ENCODE measurements at places on chromosomes 2 and 18. TPM values are rescaled to one million over a fixed set of nuclear protein-coding genes. Genes with fewer than 3 reads are reported as not detected.

Gene C2orf15
- total RNA-seq = 2.2 TPM

Gene ITGAV
- 194 TPM for total RNA-seq

Gene TDRD15
- total RNA-seq = 0.11 TPM

Gene KCNG2
- 0.34 TPM for total RNA-seq

Gene SLC11A1
- total RNA-seq = 30.0 TPM

- no peaks in the 10 kb centered on the region for H3K36me3 ChIP-seq
- H3K4me1 ChIP-seq = no peaks in the 10 kb centered on the region
- no peak overlapping the region for H3K4me3 ChIP-seq
- no peaks in the 10 kb centered on the region for H3K27me3 ChIP-seq
- DNase-seq = no peak
These were observed 70.6 kb downstream of the GDF7 start for GRCh38 chr2:20737505-20737904.

DNA sequence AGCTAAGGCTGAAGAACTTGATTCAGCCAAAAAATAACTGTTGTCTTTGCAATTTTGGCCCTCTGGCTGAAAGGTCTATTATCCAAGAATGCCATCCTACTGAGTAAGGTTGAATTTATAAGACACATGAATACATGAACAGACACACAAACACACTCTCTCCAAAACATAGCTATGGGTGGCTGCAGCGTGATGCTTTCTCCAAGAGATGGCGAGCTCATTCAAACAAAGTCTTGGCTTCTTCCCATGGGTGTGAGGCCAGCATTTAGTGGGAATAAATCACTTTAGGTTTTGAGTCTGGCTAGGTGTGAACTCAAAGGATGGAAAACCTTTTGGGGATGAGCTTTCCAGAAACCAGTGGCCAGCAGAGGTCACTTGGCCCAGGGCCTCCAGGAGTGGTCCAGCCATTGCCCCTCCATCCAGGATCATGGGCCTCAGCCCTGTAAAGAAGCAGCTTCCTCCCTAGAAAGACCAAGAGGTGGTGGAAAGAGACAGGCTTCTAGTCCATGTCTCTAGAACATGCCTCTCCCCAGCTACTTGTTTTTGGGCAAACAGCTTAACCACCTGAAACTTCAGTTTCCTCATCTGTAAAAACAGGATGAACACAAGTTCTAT lies 11.0 kb upstream of the OSR1 start:
- H3K27ac ChIP-seq = no peak overlapping the region
- H3K27me3 ChIP-seq = no peaks in the 10 kb centered on the region
- no peak overlapping the region for H3K4me3 ChIP-seq
- no peaks in the 10 kb centered on the region for H3K36me3 ChIP-seq
- no peaks in the 10 kb centered on the region for H3K4me1 ChIP-seq

DNA sequence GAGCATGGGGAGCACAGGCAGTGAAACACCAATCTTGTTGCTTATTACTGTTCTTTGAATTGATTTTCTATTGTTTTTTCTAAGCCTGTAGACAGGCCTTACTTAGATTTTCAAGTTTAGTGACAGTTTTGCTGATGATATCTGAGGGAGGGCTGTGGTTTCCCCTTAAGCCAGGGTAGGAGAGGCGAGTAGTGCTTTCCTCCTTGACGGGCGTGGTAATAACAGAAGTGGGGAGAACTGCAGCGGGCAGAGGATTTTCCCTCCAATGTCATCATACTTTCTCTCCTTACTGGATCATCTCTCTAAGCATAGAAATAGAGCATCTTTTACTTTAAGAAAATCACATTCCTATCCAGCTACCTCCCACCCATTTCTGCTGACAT lies 314.4 kb downstream of the ALK start:
- H3K27me3 ChIP-seq = no peaks in the 10 kb centered on the region
- no peaks in the 10 kb centered on the region for H3K36me3 ChIP-seq
- no peak for DNase-seq
- H3K4me3 ChIP-seq = no peak overlapping the region

DNA sequence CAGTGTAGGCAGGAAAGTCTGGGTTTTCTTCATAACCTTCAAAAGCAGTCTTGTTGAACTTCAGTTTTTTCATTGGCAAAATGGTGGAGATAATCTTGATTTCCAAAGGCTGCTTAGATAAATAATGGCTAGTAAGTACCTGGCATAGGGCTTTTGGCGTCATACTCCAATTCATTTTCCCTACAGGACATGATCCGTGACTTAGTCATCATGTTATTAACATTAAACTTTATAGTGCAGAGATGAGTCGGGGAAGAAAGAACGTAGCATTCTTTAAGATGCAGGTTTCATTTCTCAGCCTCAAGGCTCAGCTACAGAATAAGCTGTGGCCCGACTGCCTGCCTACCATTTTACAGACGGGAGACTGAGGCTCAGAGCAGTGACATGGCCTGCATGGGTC lies 64.0 kb downstream of the RALBP1 start:
- peaks cover 14% of the 10 kb centered on the region for H3K36me3 ChIP-seq
- no peaks in the 10 kb centered on the region for H3K27me3 ChIP-seq
- H3K4me3 ChIP-seq = no peak overlapping the region
- H3K4me1 ChIP-seq = no peaks in the 10 kb centered on the region
- no peak overlapping the region for H3K27ac ChIP-seq

DNA sequence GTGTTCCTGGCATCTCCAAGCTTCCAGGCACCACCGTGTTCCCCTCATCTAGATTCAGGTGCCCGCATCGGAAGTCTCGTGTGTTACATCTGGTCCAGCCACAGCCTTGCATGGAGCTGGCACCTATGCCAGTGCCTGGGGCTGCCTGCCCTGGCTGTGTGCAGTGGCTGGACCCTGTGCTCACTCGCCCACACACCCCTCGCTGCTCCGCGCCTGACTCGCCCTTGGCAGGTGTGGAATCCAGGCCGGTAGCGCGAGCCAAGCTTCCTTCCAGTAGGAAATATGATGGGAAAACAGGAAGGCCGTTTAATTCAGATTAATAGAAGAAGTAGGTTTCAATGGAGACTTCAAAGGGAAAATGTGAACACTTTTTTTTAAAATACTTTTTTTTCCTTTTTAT lies 78.0 kb downstream of the PTPN4 start:
- no peak for DNase-seq
- H3K4me3 ChIP-seq = no peak overlapping the region
- H3K36me3 ChIP-seq = no peaks in the 10 kb centered on the region
- H3K27me3 ChIP-seq = no peaks in the 10 kb centered on the region

DNA sequence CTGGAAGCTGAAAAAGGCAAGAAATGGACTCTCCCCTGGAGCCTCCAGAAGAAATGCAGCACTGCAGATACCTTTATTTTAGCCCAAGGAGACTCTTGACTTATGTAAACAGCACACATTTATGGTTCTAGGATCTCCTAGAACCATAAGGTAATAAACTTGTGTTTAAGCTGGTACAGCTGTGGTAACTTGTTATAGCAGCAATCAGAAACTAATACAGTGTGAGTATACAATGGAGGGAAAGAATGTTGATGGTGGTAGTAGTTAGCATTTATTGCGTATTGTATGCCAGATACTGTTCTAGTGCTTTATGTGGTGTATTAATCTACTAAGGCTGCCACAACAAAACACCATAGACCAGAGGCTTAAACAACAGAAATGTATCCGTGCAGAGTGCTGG lies 40.6 kb downstream of the FOSL2 start:
- DNase-seq = no peak
- peaks cover 5% of the 10 kb centered on the region for H3K4me1 ChIP-seq
- no peak overlapping the region for H3K27ac ChIP-seq
- H3K27me3 ChIP-seq = no peaks in the 10 kb centered on the region
- no peak overlapping the region for H3K4me3 ChIP-seq

DNA sequence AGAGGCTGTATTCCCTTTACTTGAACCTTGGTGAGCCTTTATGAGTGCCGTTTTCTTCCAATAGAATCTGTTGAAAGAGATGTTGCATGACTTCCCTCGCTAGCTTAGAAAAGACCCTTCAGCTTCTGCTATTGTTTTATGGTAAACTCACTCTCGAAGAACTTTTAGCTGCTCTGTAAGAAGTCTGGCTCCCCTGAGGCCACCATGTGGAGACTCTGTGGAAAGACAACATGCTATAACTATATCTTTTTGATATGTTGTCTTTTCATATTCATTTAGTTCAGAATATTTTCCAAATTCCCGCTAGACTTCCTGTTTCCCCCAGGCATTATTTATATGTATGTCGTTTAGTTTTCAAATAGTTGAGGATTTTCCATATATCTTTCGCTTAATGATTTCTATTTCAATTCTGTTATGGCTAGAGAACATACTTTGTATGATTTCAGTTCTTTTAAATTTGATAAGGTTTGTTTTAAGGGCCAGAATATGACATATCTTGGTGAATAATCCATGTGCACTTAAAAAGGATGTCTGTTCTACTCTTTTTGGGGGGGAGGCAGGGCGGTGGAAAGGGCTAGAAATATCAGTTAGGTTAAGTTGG lies 64.1 kb downstream of the PTPN4 start:
- H3K36me3 ChIP-seq = no peaks in the 10 kb centered on the region
- no peaks in the 10 kb centered on the region for H3K4me1 ChIP-seq
- no peaks in the 10 kb centered on the region for H3K27me3 ChIP-seq

DNA sequence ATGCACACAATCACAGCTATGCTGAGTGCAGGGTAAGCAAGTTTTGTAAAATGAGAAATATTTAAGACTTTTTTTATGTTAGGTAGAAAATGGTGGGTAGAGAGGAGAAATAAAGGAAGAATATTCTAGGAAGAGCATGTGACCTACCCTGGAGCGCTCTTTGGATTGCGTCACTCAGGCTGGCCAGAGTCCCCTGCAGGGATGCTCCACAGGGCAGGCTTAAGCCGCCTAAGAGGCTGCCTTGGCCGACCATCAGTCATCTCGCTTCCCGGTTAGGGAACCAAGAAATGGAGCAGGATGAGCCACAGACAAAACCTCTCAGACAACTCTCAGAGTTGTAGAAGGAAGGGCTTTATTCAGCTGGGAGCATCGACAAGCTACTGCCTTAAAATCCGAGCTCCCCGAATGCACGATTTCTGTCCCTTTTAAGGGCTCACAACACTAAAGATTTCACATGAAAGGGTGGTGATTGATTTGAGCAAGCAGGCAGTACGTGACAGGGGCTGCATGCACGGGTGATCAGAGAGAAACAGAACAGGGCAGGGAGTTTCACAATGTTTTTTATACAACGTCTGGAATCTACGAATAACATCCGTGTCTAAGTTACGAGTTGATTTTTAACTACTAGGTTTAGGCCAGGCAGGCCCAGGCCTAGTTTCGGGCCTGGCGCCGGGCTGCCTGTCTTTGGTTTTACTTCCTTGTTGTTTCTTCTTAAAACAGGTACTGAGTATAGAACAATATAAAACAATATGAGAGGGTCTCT lies 1072.0 kb downstream of the CBLN2 start:
- no peaks in the 10 kb centered on the region for H3K36me3 ChIP-seq
- H3K27ac ChIP-seq = no peak overlapping the region
- DNase-seq = no peak
- H3K4me3 ChIP-seq = no peak overlapping the region
- no peaks in the 10 kb centered on the region for H3K4me1 ChIP-seq

- H3K36me3 ChIP-seq = no peaks in the 10 kb centered on the region
These were observed 76.9 kb downstream of the PTPN4 start for GRCh38 chr2:119836455-119837142.

GRCh38 chr2:54878182-54878581 lies 154.7 kb downstream of the EML6 start:
- no peaks in the 10 kb centered on the region for H3K4me1 ChIP-seq
- DNase-seq = no peak
- no peaks in the 10 kb centered on the region for H3K36me3 ChIP-seq
- H3K27ac ChIP-seq = no peak overlapping the region

- H3K27ac ChIP-seq = no peak overlapping the region
- no peak for DNase-seq
- H3K27me3 ChIP-seq = no peaks in the 10 kb centered on the region
- no peaks in the 10 kb centered on the region for H3K4me1 ChIP-seq
These were observed 67.6 kb downstream of the LDAH start for GRCh38 chr2:20755132-20755800.

DNA sequence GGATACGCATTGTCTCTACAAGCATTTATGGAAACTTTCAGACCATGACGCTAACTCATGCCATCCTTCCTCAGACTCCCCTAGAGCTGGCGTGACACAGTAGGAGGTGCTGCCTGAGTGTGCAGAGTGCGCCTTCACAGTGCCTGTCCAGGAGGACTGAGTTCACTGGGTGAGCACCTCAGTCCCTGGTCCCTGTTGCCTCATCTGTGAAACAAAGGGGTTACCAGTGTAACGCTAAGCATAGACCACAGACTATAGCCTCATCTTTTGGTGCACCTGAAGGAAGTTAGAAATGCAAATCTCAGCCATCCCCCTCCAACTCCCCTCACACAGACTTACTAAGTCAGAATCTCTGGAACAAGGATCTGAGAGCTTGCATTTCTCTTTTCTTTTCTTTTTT lies 142.8 kb downstream of the TMEM17 start:
- no peak overlapping the region for H3K27ac ChIP-seq
- H3K36me3 ChIP-seq = no peaks in the 10 kb centered on the region
- no peak for DNase-seq
- H3K27me3 ChIP-seq = no peaks in the 10 kb centered on the region
- H3K4me3 ChIP-seq = no peak overlapping the region
- no peaks in the 10 kb centered on the region for H3K4me1 ChIP-seq

DNA sequence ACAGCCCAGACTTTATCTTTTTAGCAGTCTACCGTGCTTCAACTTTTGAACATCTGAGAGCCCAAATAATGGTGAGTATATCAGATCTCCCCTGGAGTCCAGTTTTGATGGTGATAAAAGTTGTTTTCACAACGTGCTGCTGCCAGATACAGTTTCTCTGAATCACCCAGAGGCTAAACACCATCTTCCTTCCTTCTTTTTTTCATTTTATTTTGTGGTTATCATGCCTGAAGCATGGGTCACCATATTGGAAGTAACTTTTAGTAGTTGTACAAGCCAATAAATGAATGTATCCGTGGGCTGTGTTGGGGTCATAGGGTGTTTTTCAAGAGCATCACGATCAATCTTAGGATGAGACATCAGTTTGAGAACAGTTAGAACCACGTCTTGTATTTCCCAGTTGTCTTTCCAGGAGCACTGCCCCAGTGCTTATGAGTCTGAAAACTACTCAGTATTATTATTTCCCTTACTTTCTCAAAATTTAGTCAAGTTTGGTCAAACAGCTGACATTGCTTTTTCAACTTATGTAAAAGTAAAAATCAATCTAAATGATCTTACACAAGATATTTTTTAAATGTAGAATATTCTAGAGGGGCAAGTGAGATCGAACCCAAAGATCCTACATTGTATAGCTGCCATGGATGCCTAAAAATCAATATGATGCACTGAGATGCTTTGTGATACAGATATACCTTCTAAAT lies 311.4 kb downstream of the CTNNA2 start:
- H3K27me3 ChIP-seq = no peaks in the 10 kb centered on the region
- H3K36me3 ChIP-seq = no peaks in the 10 kb centered on the region
- no peak overlapping the region for H3K4me3 ChIP-seq
- H3K4me1 ChIP-seq = no peaks in the 10 kb centered on the region
- DNase-seq = no peak

DNA sequence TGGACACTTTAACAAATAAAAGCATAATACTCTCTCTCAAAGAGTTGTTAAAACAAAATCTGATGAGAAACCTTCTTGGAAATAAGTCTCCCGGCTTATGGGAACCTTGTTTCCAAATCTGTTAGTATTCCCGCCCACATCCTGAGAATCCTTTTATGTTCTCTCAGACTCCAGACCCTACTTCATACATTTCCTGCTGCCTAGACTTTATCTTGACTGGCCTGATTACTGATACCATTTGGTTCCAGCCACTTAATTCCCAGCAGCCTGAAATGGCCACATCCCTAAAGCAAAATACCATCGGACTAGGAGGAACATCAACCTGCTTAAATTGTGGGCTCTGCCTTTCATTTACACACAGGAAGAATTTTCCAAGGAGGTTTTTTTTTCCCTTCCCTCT lies 79.1 kb upstream of the CYP1B1 start:
- DNase-seq = no peak
- no peaks in the 10 kb centered on the region for H3K27me3 ChIP-seq
- H3K36me3 ChIP-seq = no peaks in the 10 kb centered on the region
- H3K4me1 ChIP-seq = peaks cover 6% of the 10 kb centered on the region
- no peak overlapping the region for H3K4me3 ChIP-seq

Data from adrenal gland (tissue), 19 donors.